ENCODE measurements at places on chromosomes 11 and 22.

DNA sequence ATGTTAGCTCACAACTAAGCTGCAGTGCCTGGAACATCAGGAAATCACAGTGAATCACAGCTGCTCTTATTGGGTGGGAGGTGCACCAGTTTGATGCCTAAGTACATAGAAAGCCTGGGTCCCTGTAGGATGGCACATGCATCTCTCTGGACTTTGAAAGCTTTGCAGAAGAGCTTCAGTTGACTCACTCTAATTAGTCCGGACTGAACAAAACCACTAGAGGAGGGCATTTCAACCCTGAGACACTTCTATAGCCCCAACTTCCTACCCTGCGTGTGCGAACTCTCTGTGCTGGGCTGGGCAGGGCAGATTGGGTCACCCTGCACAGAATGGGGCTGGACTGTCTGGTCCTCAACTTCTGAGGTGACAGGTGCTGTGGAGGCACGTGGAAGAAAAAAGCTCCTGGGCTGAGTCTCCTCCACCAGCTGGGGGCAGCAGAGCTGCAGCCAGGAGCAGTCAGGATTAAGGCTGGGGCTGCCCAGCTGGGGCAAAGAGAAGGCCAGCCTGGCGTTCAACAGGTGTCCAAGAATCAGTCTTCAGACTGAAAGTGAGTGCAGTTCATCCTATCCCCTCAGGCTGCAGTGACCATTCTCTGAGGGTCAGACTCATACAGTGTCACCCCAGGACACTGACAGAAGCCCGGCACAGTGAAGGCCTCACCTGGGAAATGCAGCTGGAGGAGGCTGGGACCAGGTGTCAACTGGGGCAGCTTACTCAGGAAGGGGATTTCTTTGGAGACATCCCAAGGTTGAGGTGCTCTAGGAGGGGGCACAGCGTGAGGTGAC lies 22.1 kb downstream of the GGTLC2 start:
- no peak for DNase-seq

- no peak for DNase-seq
Measured at GRCh38 chr11:66557733-66558326, 10.6 kb downstream of the CTSF start.

DNA sequence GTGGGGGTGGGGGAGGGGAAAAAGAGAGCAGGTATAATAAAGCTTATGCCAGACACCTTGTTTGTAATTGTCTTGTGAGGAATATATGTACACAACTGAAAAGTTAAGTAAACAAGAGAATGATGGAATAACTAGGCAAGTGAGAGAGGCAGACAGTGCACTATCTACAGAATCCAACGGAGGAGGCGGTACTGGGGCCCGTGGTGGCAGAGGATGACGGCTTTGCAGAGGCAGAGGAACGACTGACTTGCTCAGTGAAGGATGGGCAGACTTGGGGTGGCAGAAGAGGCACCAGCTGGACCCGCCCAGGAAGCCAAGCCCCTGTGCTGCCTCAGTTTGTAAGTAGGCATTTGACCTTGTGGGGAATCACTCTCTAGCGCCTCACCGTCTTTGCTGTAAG lies 297.6 kb downstream of the ST3GAL4 start:
- no peak for DNase-seq

DNA sequence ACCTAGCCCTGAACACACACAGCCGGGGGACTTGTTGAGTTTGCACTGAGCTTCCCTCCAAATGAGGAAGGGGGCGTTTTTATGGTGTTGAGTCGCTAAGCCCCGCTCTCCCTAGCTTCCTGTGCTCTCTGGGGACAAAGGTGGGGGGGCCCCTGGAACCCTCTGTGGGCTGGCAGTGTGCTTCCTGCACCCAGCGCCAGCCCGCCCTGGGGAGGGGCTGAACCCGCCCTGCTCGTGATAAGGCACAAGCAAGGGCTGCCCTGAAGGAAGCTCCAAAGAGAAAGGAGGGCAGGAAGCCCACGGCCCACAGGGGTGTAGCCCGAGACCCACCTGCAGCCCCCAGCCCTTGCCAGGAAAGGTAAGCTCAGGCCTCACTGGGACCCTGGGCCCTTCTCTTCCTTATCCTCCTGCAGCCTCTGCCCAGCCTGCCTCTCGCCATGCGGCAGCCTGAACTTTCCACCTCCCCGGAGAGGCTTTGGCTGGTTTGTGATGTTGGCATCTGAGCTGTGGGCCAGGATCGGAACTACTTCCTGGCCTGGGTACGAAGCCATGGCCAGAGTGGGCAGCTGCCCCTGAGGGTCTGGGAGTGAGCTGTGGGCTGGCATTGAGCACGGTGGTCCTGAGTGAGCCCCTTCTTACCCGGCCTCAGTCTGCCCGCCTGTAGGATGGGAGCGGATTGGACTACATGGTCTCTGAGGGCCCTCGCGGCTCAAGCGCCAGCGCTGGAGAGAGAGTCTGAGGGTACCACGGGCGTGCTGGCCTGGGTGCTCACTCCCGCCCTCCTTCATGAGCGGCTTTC lies at the start of gene FERMT3:
FERMT3 (plus strand) TSS at position 265 of the 799 bp plus-strand sequence. CDS start 644 bp downstream, outside the sequence.
- peak; percentile 84 for DNase-seq

GRCh38 chr11:128315933-128316332 lies 271.4 kb downstream of the ETS1 start:
- DNase-seq, result no peak
